ENCODE measurements at places on chromosomes 16 and 17.

- no peak for DNase-seq
Measured at GRCh38 chr16:1708083-1708767, 2.2 kb downstream of the MAPK8IP3 start.

- DNase-seq, result no peak
Measured at GRCh38 chr16:56591377-56592060, 2.2 kb downstream of the MT3 start.

GRCh38 chr16:2715519-2715918 lies 4.5 kb downstream of the PRSS27 start:
- no peak for DNase-seq

DNA sequence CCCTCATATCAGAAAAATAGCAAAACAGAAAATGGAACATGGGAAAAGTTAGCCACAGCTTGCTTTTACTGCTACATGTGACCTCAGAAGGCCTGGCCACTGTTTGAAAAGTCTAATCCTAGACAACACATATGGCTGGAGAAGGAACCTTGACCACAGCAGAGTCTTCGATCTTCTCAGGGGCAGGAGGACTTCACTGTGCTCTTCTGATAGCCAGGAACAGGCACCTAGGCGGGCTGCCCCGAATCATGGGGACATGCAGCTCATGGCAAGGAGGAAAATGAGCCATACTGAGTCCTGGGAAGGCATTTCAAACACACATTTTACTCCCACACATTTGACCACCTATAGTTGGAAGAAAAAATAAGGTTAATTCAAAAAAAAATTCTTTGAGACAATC lies 31.1 kb upstream of the ADORA2B start:
- no peak for DNase-seq

DNA sequence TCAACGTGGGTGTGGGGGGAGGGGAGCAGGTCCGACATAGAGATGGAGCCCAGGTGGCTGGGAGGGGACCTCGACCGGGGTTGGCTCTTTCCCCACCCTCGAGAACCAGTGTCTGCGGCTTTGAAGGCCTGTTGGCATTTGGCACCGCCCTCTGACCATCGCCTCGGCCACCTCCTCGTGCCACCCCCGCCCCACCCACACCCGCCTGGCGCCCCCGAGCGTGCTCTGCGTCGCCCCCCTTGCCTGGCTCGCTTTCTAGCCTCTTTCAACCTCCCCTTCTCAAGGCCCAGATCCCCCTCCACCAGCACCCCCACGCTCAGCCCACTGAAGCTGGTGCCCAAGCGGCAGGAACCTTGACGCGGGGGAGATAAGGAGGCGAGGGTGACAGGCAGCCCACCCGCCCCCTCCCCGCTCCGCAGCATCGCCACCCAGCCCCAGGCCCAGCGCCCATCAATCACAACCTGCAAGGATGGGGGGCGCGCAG lies 619 bp downstream of the CACNB1 start:
- no peak for DNase-seq

Measured in cortex of kidney (tissue), 1 donor.